ENCODE measurements at places on chromosomes 16 and 17.

GRCh38 chr16:85348065-85348840 is 236.0 kb upstream of the CIBAR2 start:
- DNase-seq: no peak

- DNase-seq: no peak
These were observed 10.6 kb downstream of the SLC16A3 start for GRCh38 chr17:82239401-82239925.

DNA sequence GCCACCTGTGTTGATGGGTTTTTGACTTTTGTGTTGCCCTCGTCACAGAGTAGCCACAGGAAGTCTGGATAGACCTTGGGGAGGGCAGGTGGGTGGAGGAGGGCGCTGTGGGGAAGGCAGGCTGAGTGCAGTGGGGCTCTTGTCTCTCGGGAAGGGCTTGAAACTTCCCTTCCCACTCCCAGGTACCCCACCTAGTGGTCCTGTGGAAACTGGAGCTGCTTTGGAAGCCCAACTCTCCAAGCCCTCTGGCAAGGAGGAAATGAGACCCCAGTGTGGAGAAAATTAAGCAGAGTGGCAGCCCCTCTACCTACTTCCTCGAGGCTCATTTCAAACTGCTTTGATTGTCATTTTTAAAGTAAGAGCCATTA is 9.2 kb downstream of the CA5A start:
- no peak for DNase-seq

- DNase-seq: peak; percentile 93
These were observed 3.9 kb upstream of the NLRC5 start for GRCh38 chr16:56985288-56985961.

DNA sequence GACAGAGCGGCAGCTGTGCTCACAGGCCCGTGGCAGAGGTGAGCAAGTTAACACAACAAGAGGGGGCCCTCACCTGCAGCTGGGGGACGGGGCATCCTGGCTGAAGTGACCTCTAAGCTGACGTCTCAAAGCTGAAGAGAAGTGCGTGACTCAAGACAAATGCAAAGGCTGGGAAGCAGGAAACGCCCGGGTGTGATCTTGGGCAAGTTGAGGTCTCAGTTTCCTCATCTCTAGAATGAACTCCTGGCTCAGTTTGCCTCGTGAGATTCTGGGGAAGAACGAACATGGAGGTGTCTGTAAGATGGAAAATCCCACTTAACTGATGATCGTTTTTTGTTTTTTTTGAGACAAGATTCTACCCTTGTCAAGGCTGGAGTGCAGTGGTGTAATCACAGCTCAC is 40.1 kb upstream of the C1QL1 start:
- DNase-seq: no peak

DNA sequence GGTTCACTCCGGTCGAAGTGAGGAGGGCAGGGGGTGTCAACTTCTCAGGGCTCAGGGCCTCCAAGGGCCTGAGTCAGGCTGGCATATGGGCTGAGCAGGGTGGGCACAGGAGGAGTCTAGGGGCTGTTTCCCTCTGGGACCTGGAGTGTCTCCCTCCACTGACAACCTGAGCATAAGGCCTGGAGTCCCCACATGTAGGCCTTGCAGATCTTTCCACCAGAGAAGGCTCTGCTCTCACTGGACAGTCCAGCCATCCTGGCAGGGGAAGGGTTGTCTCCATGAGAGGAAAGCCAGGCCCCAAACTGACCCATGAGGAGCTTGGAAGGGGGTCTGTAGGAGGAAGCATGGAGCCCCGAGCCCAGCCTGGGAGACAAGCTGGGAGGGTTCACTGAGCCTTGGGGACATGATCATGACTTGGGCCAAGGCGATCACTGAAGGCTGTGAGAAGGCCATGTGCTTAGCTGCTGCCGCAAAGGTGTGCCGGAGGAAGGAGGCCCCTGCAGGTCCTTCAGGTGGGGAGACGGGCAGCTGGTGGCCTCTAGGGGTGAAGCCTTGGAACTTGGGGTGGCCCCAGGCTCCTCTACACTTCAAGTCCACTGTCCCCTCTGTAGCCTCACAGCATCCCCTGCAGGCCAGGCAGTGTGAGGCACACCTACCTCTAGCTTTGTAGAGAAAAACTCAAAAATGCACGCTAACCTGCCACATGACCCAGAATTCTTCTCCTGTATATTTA is 9.9 kb downstream of the CMTM2 start:
- peak; percentile 42 for DNase-seq

DNA sequence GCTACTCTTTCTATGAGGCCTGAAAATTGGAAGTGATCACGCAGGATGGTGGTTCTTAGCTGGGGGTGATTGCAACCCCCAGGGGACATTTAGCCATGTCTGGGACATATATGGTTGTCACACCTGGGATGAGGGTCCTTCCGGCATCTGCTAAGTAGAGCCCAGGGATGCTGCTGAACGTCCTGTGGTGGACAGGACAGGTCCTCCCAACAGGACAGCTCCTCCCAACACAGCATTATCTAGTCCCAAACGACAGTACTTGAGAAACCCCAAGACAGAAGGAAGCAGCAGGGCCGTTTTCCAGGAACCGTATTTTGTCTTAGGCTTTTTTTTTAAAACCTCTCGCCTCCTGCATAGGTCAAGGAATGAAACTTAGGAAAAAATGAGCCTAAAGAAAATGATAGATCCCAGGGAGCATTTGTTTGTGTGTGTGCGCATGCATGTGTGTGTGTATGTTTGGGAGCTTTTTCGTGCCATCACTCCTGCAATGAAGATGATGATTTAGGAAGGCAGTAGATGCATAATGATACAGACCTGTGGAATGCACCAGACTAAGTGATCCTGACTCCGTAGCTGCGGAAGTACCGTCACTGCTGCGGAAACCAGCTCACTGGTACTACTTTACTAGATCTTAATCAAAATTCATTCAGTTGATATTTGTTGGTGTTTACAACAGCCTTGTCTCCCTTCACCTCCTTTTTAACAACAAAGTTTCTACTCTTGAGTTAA is 118.2 kb downstream of the SNX29 start:
- DNase-seq: peak; percentile 4

DNA sequence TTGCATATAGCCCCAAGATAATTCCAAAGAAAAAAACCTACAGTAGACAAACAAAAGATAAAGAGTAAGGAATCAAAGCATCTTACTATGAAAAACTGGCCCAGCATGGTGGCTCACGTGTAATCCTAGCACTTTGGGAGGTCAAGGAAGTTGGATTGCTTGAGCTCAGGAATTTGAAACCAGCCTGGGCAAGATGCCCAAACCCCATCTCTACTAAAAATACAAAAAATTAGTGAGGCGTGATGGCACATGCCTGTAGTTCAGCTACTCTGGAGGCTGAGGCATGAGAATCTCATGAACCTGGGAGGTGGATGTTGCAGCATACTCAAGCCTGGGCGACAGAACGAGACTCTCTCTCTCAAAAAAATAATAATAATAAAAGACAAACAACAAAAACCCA is 764.7 kb upstream of the KIF2B start:
- DNase-seq: no peak

- DNase-seq: no peak
These were observed 411.7 kb downstream of the UTP18 start for GRCh38 chr17:51672065-51672464.

DNA sequence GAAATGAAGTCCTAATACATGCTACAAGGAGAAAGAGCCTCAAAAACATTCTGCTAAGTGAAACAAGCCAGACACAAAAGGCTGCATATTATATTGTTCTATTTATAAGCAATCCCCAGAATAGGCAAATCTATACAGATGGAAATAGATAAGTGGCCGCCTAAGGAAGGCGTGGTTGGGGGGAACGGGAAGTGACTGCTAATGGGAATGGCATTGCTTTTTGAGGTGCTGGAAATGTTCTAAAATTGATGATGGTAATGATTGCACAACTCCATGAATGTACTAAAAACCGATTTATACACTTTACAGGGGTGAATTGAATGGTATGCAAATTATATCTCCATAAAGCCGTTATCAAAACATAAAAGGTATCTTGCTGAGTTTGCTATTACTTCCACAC is 67.7 kb downstream of the GAS7 start:
- DNase-seq: no peak

DNA sequence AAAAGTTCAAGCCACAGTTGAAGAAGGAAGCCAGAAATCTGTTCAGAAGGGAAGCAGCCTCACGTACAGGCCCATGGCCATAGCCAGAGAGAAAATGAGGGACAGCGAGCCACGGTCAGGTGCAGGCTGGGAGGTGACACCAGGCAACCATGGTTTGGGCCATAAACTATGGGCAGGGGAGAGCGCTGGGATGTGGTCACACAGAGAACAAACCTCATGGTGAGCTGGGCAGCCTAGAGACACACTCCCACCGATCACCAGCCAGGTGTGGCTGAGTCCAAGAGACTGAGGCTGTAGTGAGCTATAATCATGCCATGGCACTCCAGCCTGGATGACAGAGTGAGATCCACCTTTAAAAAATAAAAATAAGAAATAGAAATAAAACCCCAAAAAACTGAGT is 76.5 kb downstream of the NETO2 start:
- no peak for DNase-seq

DNA sequence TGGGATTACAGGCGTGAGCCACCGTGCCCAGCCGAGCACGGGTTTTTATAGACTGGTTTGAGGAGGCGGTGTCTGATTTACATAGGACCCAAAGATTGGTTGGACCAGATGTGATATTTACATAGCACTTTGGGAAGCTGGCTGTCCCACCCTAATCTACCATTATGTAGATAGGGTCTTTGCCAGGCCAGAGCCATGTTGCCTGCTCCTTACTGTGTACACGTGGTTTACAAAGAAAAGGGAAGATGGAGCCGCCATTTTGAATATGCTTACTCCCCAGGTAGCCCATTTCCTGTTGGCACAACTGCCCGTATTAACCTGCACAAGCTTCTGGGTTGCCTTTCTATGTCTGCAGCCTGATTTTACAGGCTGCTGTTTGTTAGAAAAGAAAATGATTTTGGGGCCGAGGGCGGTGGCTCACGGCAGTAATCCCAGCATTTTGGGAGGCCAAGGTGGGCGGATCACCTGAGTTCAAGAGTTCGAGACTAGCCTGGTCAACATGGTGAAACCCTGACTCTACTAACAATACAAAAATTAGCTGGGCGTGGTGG is 89.9 kb upstream of the EEF2KMT start:
- DNase-seq: no peak

DNA sequence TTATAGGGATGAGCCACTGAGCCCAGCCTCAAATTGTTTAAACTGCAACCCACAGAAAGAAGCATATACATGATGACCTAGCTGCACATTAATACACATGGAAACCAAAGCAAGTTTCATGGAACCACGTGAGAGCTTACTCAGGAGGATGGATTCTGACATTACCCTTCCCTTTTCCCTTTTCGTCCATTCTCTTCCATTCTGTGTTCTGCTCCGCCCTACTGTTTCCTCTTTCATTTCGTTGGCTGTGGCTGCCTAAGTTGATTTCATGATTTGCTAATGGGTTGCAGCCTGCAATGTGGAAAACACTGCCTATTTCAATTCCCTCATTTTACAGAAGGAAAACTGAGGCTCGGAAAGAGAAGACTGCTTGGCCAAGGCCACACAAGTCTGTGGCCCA is 176.5 kb downstream of the C16orf78 start:
- no peak for DNase-seq

DNA sequence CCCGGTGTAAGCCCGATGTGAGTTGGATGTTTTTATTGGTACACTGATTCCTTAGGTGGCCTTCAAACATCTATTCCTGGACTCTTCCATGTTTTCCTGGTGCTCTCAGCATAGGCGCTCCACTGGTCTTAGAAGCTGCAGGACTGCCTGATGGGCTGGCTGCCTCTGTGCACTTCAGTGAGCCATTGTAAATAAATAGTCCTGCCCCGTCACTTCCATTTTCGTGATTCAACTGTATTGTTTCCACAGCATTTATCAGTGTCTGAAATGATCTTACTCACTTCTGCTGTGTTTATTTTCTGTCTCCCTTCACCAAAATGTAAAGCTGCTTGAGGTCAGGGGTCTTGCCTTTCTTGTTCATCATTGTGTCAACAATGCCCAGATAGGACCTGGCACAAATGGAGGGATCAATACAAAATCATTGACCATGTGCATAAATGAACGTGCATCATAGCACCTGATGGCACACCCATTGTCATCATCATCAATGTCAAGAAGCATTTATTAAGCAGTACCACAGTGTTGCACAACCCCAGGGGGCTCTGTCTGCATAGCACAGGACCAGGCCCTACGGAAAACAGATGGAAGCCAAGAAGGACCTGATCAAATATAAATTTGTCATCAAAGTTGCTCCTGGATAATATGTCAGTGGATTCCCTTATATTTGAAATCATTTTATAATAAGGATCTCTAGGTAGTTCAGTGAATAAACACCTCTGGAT is 66.6 kb upstream of the CPHXL start:
- no peak for DNase-seq

DNA sequence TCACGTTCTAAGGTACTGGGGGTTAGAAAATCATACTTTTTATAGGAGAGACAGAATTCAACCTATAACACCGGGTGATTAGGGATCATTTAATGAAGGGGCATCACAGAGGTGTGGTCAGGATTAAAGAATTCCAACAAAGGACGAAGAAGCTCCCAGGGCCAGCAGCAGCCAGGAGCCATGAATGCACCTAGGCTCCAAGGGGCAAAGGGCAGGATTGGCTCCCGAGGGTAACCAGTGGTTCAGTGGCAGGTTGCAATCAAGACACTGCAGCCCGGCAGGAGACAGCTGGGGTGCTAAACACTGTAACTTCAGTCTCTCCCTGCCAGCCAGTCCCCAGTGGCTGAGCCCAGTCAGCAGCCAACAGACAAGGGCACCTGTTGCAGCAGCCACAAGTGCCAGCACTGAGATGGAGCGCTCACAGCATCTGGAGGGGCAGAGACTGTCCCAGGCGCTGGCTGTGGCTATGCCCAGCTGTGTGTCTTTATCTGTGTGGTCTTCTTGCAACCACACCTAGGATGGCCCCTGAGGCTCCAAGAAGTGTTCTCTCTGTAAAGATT is 23.9 kb downstream of the DHRS7C start:
- DNase-seq: no peak

GRCh38 chr16:10870137-10870776 is 6.7 kb upstream of the CIITA start:
- DNase-seq: no peak

GRCh38 chr17:6437956-6438355 is 3.0 kb upstream of the AIPL1 start:
- DNase-seq: no peak

GRCh38 chr17:10082795-10083194 is 115.6 kb downstream of the GAS7 start:
- DNase-seq: no peak

DNA sequence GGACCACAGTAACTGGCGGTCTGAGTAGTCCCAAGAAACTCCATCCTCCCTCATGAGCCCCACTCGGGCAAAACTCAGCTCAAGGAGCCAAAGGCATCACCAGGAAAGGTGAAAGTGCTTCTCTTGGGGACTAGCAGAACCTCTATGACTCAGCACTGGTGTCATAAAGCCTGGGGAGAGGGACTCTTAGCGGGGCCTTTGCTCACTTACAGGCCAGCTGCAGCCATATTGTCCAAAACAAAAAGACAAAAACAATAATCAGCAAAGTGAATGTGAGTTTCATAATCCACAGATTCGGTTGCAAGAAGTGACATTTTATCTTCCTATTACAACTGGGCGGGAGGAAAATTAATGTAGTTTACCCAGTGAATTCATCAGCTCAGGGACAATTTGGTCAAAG is at the start of gene TEKT5:
TEKT5 (minus strand) TSS at position 101 of the 400 bp plus-strand sequence; CDS start at position 44, 57 bp downstream.
- DNase-seq: no peak
